Type B pancreatic cell (in vitro differentiated cells): ENCODE measurements at places on chromosomes 3 and 15.

DNA sequence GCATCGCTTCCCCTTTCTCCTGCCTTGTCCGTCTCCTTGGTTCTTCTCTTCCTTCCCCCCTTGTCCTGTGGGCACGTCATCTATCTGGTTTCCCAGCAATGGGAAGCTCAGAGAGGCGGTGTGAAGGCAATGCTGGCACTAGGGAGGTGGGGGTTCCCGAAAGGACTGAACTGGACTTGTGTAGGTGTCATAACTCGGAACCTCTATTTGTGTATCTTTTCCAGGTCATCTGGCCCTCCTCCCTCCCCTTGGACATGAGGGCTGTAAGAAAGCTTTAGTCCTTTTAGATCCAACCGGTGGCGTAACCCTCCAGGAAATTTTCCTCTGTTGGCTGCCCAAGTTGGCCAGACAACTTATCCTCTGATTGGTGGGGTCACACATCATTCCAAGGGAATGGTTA is 231.5 kb upstream of the TLE3 start:
- H3K27ac ChIP-seq = no peak overlapping the region
- H3K4me1 ChIP-seq = peaks cover 11% of the 10 kb centered on the region
- H3K27me3 ChIP-seq = peaks cover 6% of the 10 kb centered on the region
- no peak for DNase-seq
- no peaks in the 10 kb centered on the region for H3K36me3 ChIP-seq
- no peak overlapping the region for H3K4me3 ChIP-seq

DNA sequence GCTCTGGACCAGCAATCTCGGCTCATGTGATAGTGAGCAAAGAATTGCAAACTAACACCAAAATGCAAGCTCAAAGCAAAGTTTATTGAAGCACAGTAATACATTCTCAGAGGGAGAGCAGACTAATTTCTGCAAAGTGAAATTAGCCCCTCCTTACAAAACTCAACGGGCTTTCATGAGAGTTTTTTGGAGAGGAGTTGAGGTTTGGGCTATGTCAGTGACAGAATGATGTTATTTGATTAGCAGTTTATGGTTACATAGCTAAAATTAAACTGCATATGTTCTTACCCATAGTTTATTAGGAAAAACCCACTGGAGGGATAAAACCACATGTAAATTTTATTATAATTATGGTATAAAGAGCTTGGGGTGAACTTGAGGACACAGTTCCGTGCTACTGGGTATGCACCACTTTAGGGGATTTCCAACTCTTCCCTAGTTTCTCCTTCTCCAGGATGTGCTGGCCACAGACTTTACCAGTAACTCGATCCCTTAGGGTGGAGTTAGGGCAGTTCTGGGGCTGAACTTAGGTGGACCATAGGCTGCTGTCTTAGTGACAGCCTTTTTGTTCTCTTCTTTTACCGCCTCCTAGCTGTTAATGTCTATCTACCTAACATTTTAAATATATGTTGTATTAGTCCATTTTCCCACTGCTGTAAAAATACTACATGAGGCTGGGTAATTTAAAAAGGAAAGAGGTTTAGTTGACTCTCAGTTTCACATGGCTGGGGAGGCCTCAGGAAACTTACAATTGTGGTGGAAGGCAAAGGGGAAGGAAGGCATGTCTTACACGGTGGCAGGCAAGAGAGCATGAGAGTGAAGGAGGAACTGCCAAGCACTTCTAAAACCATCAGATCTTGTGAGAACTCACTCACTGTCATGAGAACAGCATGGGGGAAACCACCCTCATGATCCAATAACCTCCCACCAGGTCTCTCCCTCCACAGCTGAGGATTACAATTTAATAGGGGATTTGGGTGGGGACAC is 8.9 kb upstream of the AADACL2 start:
- no peak for DNase-seq
- H3K27me3 ChIP-seq = no peaks in the 10 kb centered on the region
- H3K27ac ChIP-seq = no peak overlapping the region
- H3K4me3 ChIP-seq = no peak overlapping the region
- H3K36me3 ChIP-seq = no peaks in the 10 kb centered on the region

GRCh38 chr3:179308001-179308400 is 14.8 kb upstream of the ZNF639 start:
- no peaks in the 10 kb centered on the region for H3K4me1 ChIP-seq
- H3K27me3 ChIP-seq = no peaks in the 10 kb centered on the region
- H3K36me3 ChIP-seq = no peaks in the 10 kb centered on the region
- DNase-seq = no peak

- H3K27ac ChIP-seq = no peak overlapping the region
- DNase-seq = no peak
- peaks cover 4% of the 10 kb centered on the region for H3K36me3 ChIP-seq
- peaks cover 7% of the 10 kb centered on the region for H3K4me1 ChIP-seq
These were observed 26.0 kb downstream of the GOLM2 start for GRCh38 chr15:44314512-44314911.
